ENCODE measurements at places on chromosomes 3 and 15. TPM values are rescaled to one million over a fixed set of nuclear protein-coding genes. Genes with fewer than 3 reads are reported as not detected.

GRCh38 chr3:34793057-34793456, 846.3 kb upstream of the ARPP21 start:
- no peak for DNase-seq

HRG gene
- not detected for total RNA-seq

- DNase-seq: no peak
These were observed 7.4 kb upstream of the SST start for GRCh38 chr3:187677604-187678003.

DNA sequence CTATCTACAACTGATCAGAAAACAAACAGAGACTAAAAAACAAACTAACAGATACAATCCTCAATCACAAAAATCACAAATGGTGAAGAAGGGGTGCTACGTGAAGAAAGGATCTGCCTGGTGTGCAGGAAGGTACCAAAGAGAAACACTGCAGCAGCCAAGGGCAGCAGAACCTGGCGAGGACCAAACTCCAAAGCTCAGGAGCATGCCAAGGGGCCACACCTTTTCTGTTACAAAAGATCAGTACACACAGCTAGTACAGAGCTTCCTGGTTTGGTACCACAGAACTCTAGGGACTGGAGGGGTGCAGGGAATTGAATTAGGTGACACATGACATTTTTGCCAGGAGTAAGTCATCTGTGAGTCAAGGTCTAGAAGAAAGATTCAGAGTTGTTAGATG, 107.4 kb upstream of the GRM7 start:
- no peak for DNase-seq

DNA sequence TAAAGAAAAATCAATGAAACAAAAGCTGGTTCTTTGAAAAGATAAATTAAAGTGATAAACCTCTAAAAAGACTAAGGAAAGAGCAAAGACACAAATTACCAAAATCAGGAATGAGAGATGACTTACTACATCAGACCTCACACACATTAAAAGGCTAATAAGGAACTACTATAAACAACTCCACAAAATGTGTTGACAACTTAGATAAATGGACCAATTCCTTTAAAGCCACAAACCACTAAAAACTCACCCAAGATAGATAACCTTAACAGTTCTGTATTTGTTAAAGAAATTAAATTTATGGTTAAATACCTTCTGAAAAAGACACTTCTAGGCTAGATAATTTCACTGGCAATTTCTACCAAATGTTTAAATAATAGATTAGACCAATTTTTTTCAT, 170.4 kb downstream of the SMAD6 start:
- DNase-seq: no peak

CASR gene
- total RNA-seq: not detected

TMEM108 gene
- not detected for total RNA-seq

DNA sequence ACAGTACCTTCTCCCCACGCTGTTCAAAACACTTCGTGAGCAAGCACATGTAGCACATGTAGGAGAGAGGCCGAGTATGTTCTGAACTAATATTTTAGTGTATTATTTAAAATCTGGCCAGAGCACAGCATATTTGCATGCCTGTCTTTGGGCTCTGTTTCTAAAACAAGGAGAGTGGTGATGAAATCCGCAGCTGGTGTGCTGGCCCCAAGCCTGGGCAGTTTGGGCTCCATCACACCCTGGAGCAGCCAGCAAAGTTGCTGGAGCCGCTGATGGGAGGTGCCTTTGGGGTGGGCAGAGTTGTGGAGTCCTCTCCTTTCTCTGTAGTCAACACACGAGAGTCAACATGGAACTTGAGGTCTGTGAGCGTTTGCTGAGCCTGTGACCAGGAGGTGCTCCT, 116.6 kb downstream of the SLCO3A1 start:
- DNase-seq: no peak

GRCh38 chr3:51798411-51798963, 19.4 kb upstream of the IQCF6 start:
- no peak for DNase-seq

GRCh38 chr3:9276761-9277370, 27.4 kb upstream of the SRGAP3 start:
- no peak for DNase-seq

ZBED2 gene
- under 0.01 TPM for total RNA-seq

ACKR2 gene
- total RNA-seq: 3.5 TPM

- DNase-seq: peak; percentile 8
These were observed 29.7 kb upstream of the OR4F6 start for GRCh38 chr15:101773496-101774100.

DNA sequence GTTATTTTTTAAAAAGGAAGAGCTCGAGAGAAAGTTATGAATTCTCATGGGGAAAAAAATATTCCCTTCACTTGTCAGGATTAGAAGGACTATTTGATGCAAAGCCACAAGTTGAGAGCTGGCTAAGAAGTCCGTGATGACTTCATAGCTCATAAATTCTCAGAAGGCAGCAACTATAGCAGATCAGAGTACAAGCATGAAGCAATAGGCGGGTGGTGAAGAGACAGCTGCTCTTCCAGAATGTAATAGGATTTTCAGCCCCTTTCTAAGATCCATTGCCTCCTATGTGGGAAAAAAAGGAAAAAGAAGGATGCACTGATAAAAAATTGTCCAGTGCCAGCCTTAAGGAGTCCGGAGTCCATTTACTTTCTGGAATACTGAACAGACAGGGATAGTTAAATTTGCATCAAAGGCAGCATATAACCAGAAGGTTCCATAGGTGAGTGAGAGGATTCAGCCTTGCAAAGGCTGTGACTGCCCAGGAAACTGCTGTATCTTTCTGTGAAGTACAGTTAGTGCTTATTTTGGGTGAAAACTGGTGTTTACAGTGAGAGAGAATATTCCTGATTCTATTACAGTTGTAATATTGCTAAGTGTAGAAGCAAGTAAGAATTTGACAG, 929.5 kb upstream of the ALCAM start:
- no peak for DNase-seq

- no peak for DNase-seq
These were observed 998.6 kb upstream of the CFAP20DC start for GRCh38 chr3:60048447-60048848.

CLEC3B gene
- total RNA-seq: 0.26 TPM

DNA sequence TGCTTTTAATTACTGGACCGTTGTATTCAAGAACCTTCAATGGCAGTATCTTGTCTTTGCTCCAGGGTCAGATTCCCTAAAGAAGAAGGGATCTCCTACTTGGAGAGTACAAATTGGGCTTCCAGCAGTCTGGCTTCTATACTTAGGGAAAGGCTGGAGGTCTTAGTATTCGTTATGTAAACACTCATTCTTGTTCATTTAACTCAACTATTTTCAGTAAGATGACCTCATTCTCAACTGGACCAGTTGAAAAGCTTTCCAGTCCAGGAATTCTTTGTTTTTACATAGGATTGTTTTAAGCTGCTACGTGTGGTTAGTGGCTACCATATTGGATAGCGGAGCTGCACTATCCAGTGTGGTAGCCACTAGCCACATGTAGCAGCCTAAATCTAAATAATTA, 4.6 kb downstream of the SENP5 start:
- DNase-seq: no peak

DNA sequence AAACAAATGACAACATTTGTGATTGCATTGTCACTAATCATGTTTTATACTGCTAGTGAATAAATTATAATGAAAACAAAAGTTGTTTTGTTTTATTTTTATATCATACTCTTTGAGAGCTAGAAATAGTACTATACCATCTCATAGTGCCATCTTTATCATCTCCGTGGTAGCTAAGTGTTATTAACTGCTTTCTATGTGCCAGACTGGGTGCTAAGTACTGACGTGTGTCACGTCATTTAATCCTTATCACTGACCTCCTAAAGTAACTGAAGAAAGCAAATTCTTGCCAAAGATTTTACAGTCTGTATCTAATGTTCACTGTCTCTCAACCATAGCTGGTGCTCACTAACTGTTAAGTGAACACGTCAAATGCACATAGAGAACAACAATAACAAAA, 99.5 kb upstream of the CNTN3 start:
- DNase-seq: no peak

DNA sequence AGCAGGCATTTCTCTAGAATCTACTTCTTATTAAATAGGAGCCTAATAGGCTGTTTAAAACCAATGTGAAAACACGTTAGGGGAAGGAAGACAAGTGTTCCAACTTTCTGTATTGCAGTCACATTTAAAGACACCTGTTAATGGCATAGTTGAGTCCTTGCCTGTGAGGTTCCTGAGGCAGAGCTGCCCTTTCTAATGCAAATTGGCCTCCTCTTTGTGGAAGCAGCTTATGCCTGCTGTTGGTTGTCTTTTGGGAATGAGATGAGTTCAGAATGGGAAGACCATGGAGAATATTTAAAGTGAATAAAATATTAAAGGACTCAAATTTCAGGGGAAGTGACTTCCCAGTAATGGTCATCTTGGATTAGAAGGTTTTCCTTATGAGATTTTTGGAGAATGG, 51.2 kb downstream of the NEK11 start:
- DNase-seq: no peak

CPLX3 gene
- total RNA-seq: not detected

GRCh38 chr3:157107644-157108133, 52.3 kb downstream of the CCNL1 start:
- DNase-seq: no peak

CPNE9 gene
- not detected for total RNA-seq

DNA sequence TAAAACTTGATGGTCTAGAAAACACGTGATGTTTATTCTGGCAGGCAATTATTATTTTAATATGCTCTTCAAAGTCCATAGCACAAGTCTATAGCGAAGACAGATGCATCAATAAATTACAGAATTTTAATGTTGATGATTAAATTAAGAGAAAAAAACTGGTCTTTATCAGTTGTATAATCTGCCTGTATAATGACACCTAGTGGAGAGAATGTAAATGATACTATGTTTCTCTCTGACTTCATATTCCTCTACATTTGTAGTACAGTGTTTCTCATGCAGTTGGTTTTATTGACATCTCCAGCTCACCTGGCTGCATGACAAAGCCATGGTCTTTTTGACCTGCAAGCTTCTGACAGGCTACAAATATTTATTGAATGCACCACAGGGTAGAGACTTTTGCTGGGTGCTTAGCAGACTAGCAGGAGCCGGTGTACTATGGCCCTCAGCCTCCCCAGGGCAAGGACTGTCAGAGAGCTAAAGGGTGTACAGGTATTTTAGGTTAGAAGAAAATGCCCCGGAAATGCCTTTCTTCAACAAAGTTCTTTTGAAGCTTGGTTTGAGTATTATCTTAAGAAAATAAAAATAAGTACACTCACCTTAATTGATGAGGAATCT, 289.9 kb downstream of the GAP43 start:
- DNase-seq: no peak

LEKR1 gene
- total RNA-seq: 0.26 TPM

DNA sequence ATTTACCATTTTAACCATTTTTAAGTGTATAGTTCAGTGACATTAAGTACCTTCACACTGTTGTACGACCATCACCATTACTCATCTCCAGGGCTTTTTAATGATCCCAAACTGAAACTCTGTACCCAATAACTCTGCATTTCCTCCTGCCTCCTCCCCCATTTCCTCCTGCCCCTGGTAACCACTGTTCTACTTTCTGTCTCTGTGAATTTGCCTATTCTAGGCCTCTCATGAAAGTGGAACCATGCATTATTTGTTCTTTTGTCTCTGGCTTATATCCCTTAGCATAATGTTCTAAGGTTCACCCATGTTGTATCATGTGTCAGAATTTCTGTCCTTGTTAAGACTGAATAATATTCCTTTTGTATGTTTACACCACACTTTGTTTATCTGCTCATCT, 154.2 kb downstream of the MECOM start:
- no peak for DNase-seq

- DNase-seq: no peak
These were observed 330.7 kb upstream of the SLCO3A1 start for GRCh38 chr15:91522605-91523332.

DNA sequence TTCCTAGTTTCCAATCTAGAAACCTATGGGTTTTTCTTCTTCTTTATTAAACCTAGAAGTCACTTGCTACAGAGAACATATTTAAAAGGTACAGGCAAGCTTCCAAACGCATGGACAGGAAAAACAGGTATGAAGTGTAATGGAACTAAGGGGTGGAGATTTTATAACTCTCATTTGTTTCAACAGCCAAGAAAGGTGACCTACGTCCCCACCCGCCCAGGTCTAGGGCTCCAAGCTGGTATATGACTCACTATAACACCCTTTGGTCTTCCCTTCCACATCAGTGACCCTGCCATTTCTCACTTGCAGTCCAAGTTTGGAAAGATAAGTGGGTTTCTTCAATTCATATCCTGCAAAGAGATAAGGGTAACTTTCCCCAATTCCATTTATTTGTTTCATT, 6.0 kb upstream of the LIPH start:
- no peak for DNase-seq

DNA sequence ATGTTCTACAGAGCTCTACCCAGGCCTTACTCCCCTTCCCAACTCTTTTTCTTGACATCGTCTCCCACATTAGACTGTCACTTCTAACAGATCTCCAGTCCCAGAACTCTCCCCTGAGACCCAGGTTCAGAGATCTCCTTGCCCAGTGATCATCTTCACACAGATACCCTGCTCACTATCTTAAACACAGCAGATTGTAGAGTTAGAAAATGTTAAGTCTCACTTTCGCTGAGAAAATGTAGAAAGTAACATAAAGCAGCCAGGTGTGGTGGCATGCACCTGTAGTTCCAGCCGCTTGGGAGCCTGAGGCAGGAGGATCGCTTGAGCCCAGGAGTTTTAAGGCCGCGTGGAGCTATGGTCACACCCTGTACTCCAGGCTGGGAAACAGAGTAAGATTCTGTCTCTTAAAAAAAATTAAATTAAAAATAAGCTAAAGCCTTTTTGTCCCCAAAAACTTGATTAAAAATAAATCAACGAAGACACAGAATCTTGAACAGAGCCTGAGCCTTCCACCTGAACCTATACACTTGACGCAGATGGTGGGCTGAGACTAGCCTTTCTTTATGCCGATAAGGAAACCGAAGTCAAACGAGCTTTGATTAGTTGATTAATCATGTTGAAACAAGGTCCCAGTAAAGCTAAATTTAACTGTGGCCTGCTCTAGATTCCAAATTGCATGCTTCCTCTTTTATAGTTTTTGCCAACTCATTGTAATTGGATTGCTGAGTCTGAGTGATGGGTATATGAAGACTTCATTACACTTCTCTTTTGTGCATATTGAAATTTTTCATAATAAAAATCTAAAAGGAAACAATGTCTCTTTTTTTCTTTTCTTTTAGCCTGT, 31.3 kb upstream of the BLM start:
- DNase-seq: no peak

RARB gene
- total RNA-seq: 3.8 TPM

DNA sequence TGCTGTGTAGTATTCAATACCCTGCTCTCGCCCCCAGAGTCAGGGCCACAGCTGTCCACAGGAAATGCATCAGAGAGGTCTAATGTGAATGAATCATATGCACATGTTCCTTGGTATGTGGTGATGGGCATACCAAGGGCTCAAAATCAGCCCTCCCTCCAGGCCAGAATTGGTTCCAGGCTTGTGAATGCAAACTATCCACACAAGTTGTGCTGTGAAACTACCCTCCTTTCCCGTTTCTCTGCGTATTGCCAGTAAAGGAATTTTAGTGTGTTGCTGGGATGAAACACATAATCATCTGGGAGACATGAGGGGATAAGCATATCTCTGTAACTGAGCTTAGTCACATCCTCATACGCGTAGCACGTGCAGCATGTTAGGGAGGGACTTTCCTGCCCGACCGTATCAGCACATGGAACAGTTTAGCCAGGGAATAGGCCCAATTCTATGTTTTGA, 9.2 kb upstream of the MME start:
- peak; percentile 80 for DNase-seq
